ENCODE measurements at places on chromosomes 2 and 18.

DNA sequence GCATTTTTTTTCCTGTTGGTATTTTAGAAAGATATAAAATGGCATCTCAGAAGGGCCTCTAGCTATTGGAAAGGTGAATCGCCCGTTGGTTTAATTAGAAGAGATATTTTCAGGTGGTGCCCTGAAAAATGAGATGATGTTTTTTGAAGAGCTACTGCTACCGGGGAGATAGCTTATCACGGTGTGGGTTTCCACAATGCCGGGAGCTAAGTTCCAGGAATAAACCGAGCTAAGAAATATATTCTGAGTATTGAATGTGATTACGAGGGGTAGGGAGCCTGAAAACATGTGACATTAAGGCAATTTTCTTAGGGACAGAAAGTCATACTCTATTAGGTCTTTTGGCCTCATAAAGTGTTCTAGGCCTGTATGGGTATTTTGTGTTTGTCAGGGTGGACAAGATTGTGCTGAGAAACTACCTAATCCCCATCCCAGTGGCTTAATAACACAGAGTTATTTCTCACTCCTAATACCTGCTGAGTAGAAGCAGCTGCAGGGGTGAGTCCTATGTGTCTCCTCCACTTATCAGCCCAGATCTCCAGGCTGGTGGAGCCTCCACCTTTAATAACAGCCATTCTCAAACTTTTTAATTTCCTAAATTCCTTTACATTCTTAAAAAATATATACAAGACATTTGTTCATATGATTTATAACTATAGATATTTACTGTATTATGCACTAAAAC lies 150.2 kb downstream of the LRRTM1 start:
- no peak for DNase-seq

DNA sequence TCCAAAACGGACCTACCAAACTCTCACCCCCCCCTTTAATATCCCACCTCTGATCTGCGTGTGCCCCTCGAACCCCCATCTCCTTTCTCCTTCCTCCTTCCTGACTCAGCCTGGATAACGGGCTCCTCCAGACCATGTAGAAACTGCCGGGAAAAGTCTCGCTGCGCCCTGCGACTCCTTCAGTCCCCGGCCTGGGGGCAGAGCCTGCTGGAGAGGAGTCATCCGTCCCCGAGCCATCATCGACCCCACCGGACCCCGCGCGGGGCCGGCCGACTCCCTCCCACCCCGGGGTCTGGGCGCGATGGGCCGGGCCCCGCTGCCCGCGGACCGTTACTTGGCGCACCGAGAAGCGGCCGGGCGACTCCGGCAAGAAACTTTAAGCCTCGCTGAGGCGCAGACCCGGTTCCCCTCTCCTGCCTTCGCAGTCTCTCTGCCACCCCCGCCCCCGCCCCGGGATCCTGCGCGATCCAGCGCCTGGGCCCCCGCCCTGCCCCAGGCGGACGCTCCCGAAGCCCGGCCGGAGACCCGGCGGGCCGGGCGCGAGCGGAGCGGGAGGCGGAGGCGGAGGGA lies 3.4 kb downstream of the ZEB2 start:
- no peak for DNase-seq

- no peak for DNase-seq
Measured at GRCh38 chr2:20516646-20517341, 69.9 kb downstream of the RHOB start.

- DNase-seq: no peak
Measured at GRCh38 chr18:52624702-52625101, 284.7 kb downstream of the DCC start.

GRCh38 chr18:48948112-48949049 lies 2.4 kb downstream of the SMAD7 start:
- DNase-seq: no peak

GRCh38 chr18:70333757-70334156 lies 44.9 kb downstream of the SOCS6 start:
- no peak for DNase-seq

- DNase-seq: no peak
Measured at GRCh38 chr2:33494155-33494779, 17.8 kb downstream of the RASGRP3 start.

GRCh38 chr18:14179306-14179705 lies 47.1 kb upstream of the ZNF519 start:
- DNase-seq: no peak

DNA sequence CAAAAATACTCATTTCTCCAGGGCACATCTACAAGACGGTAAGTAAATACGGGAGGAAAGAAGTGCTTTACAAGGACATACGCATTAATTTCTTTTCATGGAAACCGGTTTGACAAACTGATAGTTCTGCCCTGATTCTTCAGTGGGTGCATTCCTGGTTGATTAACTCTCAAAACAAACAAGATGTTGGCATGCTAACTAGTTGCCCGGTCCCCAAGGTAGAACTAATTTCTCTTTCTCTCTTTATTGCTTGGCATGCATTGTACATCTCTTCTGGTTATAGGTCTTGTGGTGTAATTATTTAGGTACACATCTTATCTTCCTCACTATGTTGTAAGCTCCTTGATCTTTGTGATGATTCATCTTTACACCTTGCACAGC lies 46.9 kb upstream of the SPATS2L start:
- DNase-seq: no peak

GRCh38 chr2:189933041-189933440 lies 129.5 kb downstream of the MSTN start:
- DNase-seq: no peak

GRCh38 chr2:225998653-225999052 lies 599.1 kb downstream of the NYAP2 start:
- DNase-seq: no peak

- no peak for DNase-seq
Measured at GRCh38 chr2:160666154-160667060, 172.8 kb upstream of the RBMS1 start.

- peak; percentile 51 for DNase-seq
Measured at GRCh38 chr2:29042561-29043075, 31.7 kb downstream of the PCARE start.

DNA sequence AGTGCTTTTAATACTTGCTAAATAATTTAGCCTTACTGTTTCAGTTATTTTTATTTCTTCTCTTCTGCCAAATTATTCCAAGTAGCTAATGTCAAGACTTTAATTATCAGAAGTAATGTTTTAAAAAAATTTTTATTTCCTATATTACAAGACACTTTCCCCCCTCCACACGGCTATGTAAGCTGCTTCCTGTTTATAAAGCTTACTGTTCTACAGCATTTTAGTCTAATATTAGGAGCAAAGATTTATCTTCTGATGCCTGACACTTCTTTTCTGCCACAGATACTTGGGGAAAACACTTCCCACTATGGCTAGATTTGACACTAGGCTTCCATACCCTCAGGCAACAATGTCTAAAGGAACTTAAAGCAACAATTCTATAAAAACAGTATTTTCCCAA lies 62.3 kb downstream of the ROCK1 start:
- DNase-seq: no peak

GRCh38 chr2:128468186-128468920 lies 149.7 kb upstream of the HS6ST1 start:
- no peak for DNase-seq

GRCh38 chr2:212142631-212143030 lies 396.0 kb downstream of the ERBB4 start:
- no peak for DNase-seq

GRCh38 chr2:10196948-10197696 lies 74.6 kb downstream of the RRM2 start:
- DNase-seq: no peak

DNA sequence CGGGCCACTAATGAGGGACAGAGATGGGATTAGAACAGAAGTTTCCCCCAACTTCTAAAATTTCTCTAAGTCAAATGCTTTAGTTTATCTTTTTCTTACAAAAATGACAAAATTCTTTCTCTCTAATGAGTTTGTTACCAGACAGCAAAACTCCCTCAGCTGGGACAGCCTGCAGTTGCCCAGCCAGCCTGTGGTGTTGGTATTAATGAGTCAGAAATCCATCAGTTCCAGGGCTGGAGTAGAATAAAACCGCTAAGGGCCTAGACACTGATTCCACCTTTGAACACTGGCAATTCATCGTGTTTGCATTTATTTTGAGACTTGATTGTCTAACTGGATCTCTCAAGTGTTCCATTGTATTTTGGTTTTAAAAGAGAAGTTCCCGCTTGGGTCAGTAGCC lies 38.3 kb upstream of the SMAD2 start:
- DNase-seq: no peak

DNA sequence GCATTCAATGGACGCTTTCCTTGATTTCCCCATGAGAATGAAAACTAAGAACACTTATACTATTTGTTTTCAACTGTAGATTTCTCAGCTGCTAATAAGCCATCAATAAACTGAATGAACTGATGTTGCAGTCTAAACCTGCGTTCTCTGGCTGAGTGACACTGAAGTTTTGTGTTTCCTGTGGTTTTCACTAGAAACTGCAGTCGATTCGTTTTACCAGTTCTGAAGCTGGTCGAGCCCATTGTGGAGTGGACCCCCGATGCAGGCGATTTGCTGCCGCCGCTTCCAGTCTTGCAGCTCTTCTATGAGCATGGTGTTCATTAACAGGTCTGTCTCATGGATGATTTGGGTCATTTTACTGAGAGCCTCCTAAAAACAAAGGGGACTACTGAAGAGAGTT lies 50.6 kb upstream of the STAT1 start:
- DNase-seq: no peak

DNA sequence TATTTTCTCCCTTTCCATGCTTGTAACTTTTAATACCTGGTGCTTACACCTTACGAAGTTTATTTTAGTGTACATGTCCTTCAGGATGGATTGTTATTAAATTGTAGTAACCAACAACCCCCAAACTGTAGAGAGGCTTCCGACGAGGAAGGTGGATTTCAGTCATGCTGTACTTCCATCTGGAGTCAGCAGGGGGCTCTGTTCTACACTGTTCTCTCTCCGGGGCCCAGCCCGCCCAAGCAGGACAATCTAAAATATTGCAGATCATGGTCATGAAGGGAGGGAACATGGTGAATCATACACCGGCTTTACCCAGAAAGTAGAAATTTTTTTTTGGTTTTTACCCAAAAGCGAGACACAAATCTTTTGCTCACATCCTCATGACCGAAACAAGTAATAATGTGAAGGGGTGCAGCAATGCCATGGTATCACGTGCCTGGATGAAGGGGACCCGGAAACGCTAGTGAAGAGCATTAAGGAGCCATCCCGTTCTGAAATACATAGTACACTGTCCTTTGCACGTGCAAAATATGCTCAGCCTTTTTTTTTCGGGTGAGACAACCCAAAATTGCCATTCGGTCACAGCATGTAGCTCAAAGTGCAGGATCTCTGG lies 884.8 kb downstream of the EPHA4 start:
- no peak for DNase-seq

DNA sequence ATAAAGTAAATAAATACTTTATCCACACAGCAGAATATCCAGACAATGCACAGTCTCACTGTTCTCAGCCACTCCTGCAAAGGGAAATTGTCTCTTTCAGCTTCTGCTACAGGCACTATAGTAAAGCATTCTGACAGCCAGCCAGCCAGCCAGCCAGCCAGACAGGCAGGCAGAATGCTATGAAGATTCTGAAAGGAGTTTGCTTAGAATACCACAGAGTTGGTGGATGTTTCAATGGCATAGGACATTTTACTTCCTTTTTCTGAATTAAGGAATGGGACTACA lies 116.1 kb upstream of the CYP26B1 start:
- no peak for DNase-seq

GRCh38 chr2:190478572-190479195 lies 55.8 kb downstream of the NEMP2 start:
- no peak for DNase-seq

DNA sequence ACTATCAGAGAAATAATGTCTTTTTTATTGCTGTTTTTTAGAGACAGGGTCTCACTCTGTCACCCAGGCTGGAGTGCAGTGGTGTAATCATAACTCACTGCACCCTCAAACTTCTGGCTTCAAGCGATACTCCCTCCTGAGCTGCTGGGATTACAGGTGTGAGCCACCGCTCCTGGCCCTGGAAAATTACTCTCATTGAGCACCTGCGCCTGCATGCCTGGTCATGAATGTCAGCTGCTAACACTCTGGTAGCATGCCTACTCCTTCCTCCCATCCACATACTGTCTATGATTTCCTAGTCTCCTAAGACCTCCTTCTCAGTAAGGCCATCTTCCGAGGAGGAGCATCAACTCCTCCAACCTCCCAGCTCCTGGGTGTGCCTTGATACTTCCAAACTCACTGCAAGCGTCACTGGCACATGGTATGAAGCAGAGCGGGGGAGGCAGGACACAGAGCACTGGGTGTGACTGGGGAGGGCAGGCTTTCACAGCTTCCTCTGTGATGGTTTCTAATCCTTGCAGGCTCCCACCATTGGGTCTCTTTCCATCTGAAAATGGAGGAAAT lies 1.6 kb upstream of the MAP2 start:
- no peak for DNase-seq

- no peak for DNase-seq
Measured at GRCh38 chr2:144041612-144042011, 478.3 kb downstream of the ZEB2 start.

DNA sequence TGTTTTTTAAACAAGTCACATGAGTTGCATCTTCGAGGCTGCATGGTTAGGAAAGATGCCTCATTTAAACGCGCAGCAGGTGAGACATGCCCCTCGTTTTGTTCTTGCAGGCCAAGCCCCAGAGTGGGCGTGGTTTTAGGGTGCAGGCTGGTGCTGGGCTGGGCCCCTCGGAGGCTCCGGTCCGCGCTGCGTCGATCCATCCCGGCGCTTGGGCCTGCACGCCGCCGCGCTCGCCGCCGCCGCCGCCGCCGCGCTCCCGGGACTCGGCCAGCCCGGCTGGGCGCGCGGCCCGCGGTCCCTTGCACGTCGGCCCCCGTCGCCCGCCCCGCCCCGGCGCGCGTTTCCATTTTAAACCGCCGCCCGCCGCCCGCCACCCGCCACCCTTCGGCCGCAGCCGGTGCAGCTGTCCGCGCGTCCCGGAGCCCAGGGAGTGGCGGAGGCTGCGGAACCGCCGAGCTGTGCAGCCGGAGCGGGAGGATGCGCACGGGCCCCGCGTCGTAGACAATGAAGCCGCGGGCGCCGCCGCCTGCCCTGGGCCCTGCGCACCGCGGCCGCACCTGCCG lies 175.5 kb downstream of the AGAP1 start:
- peak; percentile 47 for DNase-seq

GRCh38 chr2:38945372-38945771 lies 55.7 kb downstream of the ARHGEF33 start:
- no peak for DNase-seq

- no peak for DNase-seq
Measured at GRCh38 chr2:159362816-159363251, 76.3 kb upstream of the WDSUB1 start.

Data from D721Med (cell line).